ENCODE measurements at places on chromosomes 12 and 14.

- DNase-seq = no peak
Observed at GRCh38 chr14:92122761-92123160, 992 bp downstream of the CPSF2 start.

- no peak for DNase-seq
Observed at GRCh38 chr14:99736603-99737371, 52.7 kb downstream of the CYP46A1 start.

DNA sequence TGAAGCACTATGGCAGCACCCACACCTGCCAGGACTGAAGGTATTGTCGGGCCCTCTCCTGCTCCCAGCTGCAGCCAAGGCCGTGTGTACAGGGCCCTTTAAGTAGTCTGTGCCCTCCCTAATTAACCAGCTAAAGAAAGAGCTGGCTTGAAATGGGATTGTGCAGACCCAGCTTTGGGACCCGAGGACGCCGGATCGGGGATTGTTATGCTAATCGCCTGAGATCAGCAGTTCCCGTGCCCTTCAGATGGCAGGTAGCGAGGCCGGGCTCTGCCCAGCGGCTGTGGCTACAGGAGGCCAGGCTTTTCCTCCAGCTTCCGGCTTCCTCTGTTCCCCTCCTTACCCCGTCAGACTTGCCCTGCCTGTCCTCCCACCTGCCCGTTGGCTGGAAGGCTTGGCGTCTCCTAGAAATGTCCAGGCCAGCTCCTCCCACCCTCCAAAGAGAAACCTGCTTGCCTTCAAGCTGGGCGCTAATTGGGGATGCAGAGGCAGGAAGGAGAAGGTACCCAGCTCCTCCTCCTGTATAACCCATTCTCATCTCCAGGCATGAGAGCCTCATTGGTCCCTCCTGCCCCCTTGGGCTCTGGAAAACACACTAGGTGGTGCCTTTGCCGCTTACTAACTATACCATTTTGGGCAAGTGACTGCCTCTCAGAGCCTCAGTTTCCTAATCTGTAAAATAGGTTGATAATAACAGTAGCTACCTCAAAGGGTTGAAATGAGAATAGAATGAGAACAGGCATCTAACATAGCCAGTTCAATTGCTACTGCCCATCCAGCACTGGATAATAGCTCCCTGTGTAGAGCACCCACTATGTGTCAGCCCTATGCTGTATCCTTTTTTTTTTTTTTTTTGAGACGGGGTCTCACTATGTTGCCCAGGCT, 25.8 kb upstream of the MSI1 start:
- DNase-seq = no peak

DNA sequence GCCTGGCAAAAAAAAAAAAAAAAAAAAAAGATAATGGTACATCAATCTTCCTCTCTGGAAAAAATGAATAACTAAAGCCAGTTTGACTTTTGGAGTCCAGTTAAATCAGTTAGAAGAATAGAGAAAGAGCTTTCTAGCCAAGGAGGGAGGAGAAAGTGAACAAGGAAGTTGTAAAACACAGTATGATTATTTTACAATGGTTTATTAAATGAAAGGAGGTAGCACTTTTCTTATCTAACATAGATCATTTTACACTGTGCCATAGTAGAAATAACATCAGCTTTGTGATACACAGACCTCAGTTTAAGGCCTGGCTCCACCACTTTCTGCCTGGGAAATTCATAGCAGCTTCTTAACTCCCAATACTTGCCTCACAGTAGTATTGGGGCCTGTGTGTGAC, 15.4 kb upstream of the KITLG start:
- DNase-seq = no peak

DNA sequence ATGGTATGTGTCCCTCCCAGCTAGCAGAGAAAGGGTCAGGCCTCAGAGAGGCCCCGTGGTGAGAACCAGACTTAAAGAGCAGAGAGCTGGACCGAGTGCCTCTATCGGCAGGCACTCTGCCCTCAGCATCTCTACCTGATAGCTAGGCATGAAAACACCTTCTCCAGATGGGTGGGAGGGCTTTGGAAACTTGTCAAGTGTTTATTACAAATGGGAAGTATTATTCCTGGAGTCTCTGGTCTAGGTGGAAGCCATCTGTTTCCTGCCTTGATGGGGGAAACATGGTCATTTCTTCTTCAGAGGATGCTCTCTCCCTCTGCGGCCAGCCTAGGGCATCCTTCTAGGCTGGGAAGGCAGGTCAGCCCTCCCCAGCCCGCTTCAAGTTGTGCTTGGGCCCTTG, 2.3 kb downstream of the TMEM63C start:
- no peak for DNase-seq

DNA sequence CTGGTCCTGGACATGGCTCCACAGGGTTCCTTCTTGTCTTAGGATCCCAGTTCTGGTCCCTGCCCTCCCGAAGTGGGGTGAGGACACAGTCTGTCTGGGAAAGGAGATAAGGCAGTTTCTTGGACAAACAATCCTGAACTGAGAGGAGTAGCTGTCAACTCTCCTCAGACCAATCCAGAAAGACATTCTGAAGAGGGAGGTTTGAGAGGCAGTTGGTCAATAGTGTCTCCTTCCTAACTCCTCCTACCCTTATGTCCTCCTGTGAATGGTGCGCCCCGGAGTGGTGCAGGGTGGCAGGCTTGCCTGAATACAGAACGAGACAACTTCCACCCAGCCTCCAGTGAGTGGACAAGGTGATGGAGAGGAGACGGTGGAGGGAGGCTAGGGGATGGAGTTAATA, 15.4 kb upstream of the ASIC1 start:
- no peak for DNase-seq

Data from HEK293T (cell line).